ENCODE measurements at places on chromosomes 2 and 18. TPM values are rescaled to one million over a fixed set of nuclear protein-coding genes. Genes with fewer than 3 reads are reported as not detected.

The OR6B2 gene
- total RNA-seq, result 2.8 TPM

The RGPD5 gene
- 57.3 TPM for total RNA-seq

The FNDC4 gene
- 7.0 TPM for total RNA-seq

The SLC5A7 gene
- not detected for total RNA-seq

The DOK6 gene
- 4.0 TPM for total RNA-seq

The PPP1CB gene
- total RNA-seq, result 244 TPM

The MZT2A gene
- 101 TPM for total RNA-seq

The IAH1 gene
- total RNA-seq, result 55.1 TPM

The ACKR3 gene
- 32.4 TPM for total RNA-seq

The PLA2R1 gene
- 17.8 TPM for total RNA-seq

The LAMA1 gene
- total RNA-seq, result 1.2 TPM

The SCN2A gene
- total RNA-seq, result 0.66 TPM

The SCN9A gene
- 8.2 TPM for total RNA-seq

The ST8SIA3 gene
- total RNA-seq, result not detected

The DSG4 gene
- total RNA-seq, result not detected
